ENCODE measurements at places on chromosomes 7 and 10.

GRCh38 chr7:141837683-141838082 lies 3.6 kb downstream of the PRSS37 start:
- DNase-seq: no peak

GRCh38 chr7:116859323-116859722 lies 3.1 kb upstream of the CAPZA2 start:
- peak; percentile 78 for DNase-seq

GRCh38 chr10:65235266-65235665 lies 1690.6 kb upstream of the LRRTM3 start:
- DNase-seq: no peak

- DNase-seq: no peak
Observed at GRCh38 chr10:527416-527815, 162.1 kb downstream of the DIP2C start.

DNA sequence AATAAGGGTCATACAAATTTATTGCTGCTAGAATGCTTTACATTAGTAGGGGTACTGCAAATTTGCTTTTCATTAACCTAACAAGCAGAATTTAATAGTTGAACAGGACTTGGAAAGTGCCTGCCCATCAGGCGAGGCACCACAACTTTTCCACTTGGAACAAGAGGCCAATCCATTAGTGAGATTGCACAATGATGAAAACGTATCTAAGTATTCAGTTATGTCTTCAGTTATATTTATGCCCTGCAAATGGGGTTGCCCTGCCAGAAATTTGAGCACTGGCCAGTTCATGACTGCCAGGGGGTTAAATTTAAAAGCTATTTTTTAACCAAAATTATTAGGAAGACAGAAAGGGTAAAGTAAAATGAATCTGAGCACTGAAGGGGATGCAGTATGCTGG lies 111.1 kb upstream of the PALS2 start:
- no peak for DNase-seq

GRCh38 chr7:142488036-142488633 lies 230.3 kb upstream of the PRSS58 start:
- no peak for DNase-seq

- no peak for DNase-seq
Observed at GRCh38 chr10:123864923-123865322, 26.7 kb downstream of the CPXM2 start.

GRCh38 chr7:105336009-105336408 lies 52.7 kb downstream of the SRPK2 start:
- peak; percentile 30 for DNase-seq

- no peak for DNase-seq
Observed at GRCh38 chr10:3186368-3186767, 13.8 kb upstream of the PITRM1 start.

DNA sequence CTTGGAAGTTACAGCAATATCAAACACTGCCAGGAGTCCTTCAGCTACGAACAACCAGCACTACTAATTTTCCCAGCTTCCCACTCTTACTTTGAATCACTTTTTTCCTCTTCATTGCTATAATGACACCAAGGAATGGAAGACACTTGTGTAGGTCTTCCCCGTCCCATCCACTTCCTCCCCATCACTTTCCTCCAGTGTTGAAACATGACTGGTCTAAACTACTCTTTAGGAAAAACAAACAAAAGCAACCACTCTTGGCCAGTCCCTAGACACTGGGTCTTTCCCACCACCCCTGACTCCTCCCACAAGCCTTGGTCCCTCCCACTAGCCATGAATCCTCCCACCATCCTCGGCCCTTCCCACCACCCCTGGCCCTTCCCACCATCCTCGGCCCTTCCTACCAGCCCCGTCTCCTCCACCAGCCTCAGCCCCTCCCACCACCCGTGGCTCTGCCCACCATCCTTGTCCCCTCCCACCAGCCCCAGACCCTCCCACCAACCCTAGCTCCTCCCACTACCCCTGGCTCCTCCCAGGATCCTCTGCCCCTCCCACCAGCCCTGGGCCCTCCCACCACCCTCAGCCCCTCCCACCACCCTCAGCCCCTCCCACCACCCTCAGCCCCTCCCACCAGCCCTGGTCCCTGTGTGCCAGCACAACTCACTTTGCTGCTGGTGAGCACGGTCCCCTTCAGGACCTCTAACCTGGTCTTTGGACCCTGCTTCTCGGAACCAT lies 68.5 kb downstream of the CXCL12 start:
- DNase-seq: peak; percentile 17

- DNase-seq: no peak
Observed at GRCh38 chr10:77332256-77332655, 305.4 kb downstream of the KCNMA1 start.

DNA sequence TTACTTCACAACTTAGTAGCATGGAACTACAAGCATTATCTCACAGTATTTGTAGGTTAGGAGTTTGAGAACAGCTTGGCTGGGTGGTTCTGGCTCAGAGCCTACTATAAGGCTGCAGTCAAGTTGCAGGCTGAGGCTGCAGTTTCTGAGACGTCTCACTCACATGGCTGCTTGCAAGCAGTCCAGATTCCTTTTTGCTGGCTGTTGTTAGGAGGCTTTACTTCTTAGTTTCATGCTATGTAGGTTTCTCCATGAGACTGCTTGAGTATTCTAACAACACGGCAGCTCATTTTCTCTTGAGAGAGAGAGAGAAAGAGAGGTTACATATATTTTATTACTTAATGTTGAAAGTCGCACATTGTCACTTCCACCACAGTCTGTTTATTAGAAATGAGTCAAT lies 1073.9 kb downstream of the NXPH1 start:
- no peak for DNase-seq

DNA sequence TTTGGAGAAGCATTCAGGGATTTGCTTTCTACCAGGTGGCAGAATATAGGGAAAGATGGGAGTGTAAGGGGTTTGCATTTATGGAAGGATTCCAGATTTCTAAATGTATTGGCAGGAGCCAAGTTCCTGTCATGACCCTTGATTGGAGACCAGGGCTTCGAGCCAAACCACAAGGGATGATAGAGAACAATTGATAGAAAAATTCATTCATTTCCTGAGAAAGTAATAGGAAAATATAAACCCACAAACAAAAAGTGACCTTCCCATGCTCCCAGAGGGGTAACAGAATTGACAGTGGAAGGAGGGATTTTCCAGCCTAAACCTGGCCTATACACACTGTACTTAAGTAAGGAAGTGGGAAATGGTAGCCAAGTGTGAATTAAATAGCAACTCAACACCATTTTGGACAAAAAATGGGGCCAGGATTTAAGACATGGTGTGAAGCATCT lies 22.4 kb upstream of the IFIT2 start:
- no peak for DNase-seq

DNA sequence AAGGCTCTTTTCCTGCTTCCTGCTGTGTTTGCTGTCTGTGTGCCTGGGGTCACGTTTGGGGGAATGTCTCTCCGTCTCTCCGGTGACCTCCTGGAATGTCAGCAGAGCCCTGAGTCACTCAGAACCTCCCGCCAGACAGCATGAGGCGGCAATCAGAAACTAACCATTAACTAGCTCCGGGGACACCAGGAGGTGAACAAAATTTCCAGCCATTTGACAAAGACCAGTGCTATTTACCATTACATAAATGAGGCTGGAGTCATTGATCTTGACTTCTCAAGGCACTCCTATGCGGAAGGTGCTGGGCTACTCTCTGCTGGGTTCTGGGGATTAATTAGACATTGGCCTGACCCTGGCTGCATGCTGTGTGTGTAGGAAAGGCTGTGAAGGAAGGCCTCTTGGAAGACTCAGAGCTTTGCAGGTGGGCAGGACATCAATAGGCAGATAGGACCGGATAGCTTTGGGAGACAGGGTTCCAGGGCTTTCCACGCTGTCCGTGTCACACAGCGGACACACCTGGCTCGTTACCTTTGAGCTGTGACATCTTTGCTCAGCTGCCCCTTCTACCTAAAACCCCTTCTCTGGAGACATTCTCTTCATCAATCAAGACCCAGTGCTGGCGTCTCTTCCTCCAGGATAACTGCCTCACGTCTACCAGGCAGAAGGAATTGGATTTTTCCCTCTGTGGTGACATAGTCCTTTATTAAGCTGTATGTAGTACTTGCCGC lies 77.0 kb downstream of the PFKFB3 start:
- DNase-seq: no peak

GRCh38 chr7:88395715-88396114 lies 89.0 kb upstream of the STEAP4 start:
- DNase-seq: peak; percentile 90

DNA sequence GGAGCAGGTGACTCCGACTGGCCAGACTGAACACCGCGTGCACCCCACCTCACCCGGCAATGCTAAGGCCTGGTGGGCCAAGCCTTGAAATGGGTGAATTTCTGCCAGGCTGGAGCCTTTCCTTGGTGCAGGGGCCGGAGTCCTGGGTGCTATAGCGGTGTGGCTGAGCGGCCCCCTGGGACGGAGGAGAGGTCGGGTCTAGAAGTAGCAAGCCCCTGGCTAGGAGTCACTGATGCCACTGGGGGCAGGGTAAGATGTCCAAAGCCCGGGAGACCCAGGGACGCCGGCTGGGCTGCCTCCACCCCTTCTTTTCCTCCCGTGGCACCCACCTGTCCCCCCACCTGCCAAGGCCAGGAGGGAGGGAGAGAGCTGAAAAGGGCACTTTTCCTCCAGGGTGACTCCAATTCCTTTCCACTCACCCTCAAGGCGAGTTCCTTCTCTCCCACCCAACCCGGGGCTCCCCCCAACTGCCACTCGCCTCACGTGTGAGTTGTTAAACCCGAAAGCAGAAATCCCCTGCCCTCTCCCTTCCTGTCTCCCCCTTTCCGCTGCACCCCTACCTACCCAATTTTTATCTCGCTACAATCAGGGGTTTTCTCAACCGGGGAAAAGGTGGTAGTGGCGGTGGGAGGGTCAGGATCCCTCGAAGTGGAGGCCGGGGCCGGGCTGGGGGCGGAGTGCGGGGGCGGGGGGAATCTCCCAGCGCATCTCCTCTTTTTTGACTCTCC lies 6.0 kb upstream of the GATA3 start:
- DNase-seq: no peak

- no peak for DNase-seq
Observed at GRCh38 chr7:112005205-112005775, 200.9 kb downstream of the DOCK4 start.

- no peak for DNase-seq
Observed at GRCh38 chr10:103793920-103794883, 61.2 kb downstream of the SH3PXD2A start.

DNA sequence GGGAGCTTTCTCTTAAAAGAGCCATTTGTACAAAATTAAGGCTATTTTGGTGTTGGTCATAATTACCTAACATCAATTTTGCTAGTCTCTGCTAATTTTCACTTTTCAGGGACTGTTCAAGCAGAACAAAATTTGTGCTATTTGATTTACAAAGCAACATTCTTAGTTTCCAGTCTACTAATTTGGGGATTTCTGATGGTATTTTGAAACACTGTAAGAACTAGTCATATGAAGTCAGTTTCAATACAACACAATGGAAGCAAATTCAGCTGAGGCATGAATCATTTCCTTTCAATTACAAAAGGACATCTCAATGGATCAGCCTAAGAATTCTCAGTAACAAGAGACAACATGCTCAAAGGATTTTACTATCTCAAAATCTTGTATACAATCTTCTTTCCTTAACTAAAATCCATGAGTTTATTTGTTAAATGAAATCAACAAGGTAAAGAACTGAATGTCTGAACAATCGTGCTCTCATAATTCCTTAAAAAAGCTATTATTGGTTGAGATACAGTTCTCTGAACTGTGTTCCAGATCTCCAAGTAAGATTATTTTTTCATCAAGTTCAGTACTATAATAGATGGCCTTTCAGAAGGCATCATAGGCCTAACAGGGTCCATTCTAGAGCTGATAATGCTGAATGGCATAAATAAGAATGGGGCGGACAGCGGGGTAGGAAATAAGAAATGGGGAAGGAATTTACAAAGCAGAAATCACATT lies 144.6 kb downstream of the NRCAM start:
- DNase-seq: peak; percentile 65

DNA sequence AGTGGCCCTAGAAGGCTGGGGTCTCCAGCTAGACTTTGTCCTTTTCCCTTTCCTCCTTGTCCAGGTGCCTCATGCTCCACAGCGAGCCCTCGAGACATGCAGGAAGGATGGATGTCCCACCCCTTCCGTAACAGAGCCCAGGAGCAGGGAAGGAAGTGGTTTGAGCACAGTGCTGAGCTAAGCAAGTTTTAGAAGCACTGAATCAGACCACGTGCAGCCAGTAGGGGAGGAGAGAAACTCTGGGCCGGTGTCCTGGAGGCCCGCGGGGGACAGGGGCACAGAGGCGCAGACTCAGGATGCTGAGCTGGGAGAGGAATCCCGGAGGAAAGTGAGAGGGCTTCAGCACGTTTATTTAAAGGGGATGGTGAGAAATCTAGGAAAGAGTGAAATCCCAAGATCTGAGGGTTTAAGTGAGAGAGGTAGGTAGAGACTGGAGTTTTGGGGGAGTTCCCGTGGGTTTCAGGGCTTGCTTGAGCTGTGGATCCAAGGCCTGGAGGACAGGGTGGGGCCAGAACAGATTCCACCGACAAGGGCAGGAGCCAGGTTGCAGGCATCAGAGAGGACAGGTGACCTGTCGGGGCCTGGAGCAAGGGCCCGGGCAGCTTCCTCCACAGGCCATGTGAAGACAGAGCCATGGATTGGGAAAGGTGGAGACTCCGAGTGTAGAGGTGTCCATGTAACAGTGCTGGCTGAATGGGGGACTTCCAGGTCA lies 4.4 kb upstream of the IRF5 start:
- peak; percentile 76 for DNase-seq

- no peak for DNase-seq
Observed at GRCh38 chr10:31739711-31740110, 188.9 kb downstream of the ARHGAP12 start.

DNA sequence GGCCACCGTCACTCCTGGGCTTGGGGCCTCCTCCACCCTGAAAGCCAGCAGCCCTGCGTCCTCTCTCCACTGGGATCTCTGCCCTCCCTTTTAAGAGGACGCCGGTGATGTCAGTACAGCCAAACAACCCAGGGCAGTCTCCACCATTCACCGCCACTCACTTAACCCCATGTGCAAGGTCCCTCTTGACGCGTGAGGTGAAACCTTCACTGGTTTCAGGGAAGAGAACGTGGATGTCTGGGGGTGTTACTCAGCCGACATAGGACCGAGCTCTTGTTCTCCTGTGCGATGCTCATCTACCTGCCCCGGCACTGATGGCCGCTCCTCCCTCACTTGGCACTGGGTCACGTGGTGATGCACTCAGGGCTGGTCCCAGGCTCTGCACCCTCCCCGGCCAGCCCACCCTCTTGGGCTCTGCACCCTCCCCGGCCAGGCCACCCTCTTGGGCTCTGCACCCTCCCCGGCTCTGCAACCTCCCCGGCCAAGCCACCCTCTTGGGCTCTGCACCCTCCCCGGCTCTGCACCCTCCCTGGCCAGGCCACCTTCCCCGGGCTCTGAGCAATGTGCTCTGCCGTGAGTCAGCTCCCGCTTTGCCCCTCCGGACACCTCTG lies 36.1 kb downstream of the ADGRA1 start:
- no peak for DNase-seq

GRCh38 chr10:127302343-127302742 lies 106.0 kb upstream of the INSYN2A start:
- no peak for DNase-seq

- DNase-seq: no peak
Observed at GRCh38 chr7:94890216-94890615, 17.2 kb upstream of the PPP1R9A start.

DNA sequence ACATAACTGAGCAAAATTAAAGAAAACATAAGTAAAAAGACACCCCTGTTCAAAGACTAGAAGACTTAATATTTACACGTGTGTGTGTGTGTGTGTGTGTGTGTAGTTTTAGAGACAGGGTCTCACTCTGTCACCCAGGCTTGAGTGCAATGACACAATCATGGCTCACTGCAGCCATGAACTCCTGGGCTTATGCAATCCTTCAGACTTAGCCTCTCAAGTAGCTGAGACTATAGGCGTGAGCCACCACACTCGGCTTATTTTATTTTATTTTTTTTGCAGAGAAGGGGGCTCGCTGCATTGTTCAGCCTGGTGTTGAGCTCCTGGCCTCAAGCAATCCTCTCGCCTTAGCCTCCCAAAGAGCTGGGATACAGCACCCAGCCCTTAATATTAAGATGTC lies 90.3 kb downstream of the JMJD1C start:
- no peak for DNase-seq
